ENCODE measurements at places on chromosomes 7 and 10.

- no peak for DNase-seq
Measured at GRCh38 chr7:158093156-158093796, 494.3 kb downstream of the PTPRN2 start.

GRCh38 chr10:88841316-88842111, 10.1 kb downstream of the ANKRD22 start:
- DNase-seq = no peak

- no peak for DNase-seq
Measured at GRCh38 chr10:105952153-105952552, 1212.4 kb downstream of the SORCS1 start.

DNA sequence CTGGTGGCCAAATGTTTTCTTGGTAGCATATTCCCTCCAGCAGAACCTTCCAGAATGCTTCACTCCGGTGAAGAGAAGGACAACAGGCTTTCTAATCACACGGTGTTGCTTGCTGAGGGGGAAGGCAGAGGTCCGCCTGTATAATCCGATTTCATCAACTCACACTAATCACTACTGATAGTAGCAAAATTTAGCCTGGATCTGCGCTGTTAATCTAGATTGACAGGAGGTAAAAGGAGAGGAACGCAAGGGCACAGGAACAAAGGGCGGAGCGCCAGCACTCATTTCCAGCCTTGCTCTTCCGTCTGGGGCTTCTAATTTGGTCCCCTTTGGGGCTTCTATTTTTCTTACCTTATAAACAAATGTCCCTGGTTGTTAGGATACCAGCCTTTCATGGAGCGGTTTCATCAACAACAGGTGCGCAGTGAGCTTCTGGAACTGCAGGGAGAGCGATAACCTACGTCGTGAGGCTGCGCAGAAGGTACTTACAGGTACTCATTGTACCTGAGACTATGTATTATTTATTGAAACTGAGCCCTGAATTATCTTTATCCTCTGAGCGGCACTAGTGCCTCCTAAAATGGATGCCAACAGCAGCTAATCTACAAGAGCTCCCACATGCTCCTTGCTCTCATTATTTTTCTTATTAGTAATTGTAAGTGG, 150.6 kb downstream of the CACNB2 start:
- no peak for DNase-seq

- DNase-seq = no peak
Measured at GRCh38 chr7:69722843-69723242, 124.6 kb downstream of the AUTS2 start.

All from AG08396 (cell line).